Stimulated activated CD8-positive, alpha-beta memory T cell treated with anti-CD3 and anti-CD28 coated beads, Interleukin-2, amount 100 ng/mL, for 1 hour (primary cell): ENCODE measurements at places on chromosomes 1 and 21.

GRCh38 chr1:155897746-155898145 lies 13.4 kb downstream of the RIT1 start:
- no peak for DNase-seq

- no peak for DNase-seq
Measured at GRCh38 chr1:228317411-228317828, 89.2 kb downstream of the TRIM11 start.

DNA sequence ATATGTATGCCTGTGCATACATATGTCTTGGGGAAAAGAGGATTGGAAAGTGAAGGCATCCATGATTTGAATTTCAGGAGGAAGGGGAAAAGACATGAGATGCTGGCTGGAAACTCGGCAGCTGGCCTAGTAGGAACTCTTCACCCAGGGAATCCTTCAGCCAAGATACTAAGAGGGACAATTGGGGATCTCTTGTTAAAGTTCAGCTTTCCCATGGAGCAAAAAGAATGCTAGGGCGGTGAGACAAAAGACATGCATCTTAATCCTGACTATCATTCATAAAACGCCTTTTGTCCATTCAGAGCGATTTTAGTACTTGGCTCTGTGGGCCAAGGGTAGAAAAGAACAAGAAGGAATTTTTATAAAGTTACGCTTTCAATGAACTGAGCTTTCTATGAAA lies 20.5 kb downstream of the PDPN start:
- no peak for DNase-seq

DNA sequence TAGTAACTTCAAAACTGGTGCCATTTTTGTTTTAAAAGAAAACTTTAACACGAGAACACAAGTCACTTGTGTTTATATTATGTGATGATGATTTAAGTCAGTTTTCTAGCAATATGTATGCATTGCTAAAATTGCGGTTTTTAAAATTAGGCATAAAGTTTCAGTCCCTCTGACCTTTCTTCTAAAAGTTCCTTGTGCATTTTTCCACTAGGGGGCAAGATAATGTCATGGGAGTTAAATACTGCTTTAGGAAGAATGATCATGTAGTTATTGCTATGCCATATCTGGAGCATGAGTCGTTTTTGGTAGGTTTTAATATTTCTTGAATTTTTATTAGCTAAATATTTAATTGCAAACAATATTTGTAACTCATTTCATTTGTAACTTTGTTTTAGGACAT lies 10.7 kb downstream of the CDC7 start:
- no peak for DNase-seq

DNA sequence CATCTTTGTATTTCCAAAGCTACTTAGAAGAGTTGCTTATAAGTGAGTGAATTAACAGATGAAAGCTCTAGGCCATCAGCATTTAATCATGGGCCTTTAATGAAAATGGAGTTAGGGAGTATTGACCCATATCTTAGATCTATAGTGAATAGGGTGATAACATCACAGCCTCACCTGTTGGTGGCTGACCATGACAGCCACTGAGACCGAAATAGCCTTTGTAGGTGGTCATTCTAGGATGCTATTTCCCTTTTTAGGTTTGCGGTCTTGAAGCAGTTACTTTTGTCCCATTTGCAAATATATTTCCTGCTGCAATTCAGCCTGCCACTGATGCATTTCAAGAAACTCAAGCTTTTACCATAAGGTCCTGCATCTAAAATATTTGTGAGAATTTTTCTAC lies 410.1 kb upstream of the LYPLAL1 start:
- DNase-seq = no peak

DNA sequence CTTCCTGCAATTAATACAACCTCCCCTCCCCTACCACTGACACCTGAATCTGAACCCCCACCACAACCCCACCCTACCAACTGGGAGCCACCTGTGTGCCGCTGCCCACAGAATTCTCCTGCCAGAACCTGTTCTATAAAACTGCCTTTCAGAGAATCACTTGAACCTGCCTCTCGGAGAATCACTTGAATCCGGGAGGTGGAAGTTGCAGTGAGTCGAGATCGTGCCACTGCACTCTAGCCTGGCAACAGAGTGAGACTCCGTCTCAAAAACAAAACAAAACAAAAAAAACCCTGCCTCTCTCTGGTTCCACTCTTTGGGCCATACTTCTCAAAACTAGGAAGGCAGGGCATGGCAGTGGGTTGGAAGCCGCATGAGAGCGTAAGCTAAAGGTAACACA lies 5.7 kb downstream of the URB1 start:
- DNase-seq = no peak

- DNase-seq = no peak
Measured at GRCh38 chr21:17393413-17393812, 119.4 kb upstream of the CXADR start.

GRCh38 chr21:42698733-42699132 lies 45.3 kb downstream of the PDE9A start:
- no peak for DNase-seq

DNA sequence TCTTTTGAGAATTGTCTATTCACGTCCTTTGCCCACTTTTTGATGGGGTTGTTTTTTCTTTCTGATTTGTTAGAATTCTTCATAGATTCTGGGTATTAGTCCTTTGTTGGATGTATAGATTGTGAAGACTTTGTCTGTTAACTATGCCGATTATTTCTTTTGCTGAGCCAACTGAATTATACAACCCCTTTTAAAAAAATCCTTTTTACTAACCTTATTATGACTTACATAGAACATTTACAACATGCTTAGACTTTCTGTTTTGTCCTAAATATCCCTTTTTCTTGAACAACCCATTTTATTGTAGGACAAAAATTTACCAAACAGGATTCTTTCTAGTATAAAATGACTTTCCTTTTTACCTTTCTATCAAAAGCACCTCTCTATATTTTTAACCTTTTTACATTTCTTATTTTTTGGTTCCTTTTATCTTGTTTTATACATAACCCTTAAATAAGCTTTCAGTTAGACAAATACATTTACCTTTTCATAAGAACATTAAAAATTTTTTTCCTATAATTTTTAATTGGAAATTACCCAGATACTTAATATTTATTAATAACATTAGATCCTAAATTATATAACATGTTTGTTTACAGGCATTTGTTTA lies 70.4 kb upstream of the TTLL7 start:
- no peak for DNase-seq

DNA sequence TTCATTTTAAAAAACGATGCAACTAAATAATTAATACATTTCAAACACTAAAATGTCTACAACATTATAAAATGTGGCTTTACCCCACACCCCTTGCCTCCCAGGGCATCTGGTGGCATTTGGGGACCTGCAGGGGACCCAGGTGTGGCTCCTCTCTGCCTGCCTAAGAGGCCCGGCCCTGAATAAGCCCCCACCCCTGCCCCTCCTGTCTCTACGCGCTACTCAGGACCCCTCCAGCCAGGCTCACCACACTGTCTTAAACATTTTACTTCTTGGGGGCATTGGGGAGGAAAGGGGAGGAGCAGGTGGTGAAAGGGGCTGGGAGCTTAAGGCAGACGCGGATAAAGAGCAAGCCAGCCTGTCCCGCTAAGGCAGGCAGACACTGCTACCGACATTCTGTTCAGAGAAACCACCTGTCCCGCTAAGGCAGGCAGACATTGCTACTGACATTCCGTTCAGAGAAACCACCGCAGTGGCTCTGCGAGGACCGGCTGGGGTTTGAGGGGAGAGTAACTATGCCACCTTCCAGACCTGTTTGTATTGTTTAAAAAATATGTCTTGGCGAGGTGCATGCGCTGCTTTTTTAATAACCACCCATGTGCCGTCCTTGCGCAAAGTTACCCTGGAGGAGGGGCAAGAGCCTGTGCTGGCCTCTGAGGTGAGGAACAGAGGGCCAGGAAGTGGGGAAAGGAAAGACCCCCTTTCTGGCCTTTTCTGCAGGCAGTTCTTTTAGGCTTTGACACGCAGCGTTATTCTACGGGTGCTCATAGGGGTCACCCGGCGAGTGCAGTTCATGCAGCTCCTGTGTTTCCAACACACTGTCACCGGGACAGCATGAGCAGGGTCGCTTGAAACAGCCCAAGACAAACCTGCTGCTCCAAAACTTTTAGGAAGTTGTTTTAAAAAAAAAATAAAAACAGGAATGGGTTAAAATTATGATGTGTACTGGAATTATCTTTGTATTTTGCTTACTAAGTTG lies 51.3 kb upstream of the RIPK4 start:
- DNase-seq = no peak

DNA sequence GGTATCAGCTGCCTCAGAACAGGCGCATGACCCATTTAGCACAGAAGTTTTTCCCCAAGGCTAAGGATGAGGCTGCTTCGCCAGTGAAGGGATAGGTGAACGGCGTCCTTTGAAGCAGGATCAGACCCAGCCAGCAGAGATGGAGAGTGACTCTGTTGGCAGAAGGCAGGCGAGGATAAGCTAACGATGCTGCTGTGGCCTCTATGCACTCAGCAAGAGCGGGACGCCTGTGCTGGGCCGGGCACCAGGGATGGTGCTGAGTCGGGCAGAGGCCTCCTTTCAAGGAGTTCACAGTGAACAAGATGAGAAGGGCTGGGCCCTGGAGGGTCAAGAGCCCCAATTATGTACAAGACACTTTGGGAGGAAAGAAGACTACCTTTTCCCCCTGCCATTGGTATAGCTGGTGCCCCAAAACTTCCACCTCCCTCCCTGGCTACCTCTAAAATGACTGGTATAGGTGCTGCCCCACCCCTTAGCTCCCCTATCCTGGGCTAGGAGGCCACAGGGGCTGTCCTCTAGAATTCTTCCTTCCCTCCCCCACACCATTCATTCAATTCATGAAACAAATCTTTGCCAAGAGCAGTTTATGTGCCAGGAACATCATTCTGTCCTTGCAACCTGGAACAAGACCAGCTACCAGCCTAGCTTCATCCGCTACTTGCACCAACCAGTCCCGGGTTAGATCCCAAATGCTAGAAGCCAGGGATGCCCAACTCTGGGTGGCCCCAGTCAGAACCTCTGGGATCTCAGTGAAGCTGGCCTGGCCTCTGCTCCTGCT lies 7.5 kb downstream of the XKR8 start:
- DNase-seq = no peak
